ENCODE measurements at places on chromosomes 3 and 15. TPM values are rescaled to one million over a fixed set of nuclear protein-coding genes. Genes with fewer than 3 reads are reported as not detected.

GRCh38 chr15:42608752-42609488 lies 33.5 kb downstream of the STARD9 start:
- DNase-seq: no peak

DNA sequence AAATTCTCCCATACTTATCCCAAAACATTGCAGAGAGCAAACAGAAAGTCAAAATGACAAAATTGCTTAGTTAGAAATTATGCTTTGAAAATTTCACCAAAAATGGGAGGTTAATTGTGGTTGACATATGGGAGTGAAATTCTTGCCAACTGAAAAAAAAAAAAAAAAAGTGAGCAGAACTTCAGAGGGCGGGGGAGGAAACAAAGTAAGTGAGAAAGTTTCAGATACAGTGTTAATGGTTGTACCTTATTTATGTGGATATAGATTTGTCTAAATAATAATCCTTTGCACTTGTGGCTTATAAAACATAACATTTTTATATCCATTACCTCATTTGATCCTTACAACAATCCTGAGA lies 91.5 kb upstream of the RAP2B start:
- no peak for DNase-seq

DNA sequence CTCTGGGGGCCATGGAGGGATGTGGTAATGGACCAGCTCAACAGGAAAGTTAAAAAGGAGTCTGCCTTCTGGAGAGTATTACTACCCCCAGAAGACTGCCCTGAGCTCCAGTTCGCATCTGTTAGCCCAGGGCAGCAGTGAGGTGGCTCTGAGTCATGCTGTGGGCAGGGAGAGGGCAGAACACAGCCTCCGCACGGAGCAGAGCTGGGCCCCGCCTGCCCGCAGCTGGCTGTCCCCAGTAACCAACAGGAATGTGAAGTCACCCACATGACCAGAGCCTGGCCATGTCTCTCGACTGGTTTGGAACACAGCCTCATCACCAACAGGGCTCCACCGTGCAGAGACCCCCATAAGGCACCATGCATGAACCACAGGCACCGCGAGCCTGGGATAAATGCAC lies 62.1 kb downstream of the CYFIP1 start:
- DNase-seq: no peak

- no peak for DNase-seq
These were observed 96.0 kb downstream of the LRRK1 start for GRCh38 chr15:101014921-101015841.

DNA sequence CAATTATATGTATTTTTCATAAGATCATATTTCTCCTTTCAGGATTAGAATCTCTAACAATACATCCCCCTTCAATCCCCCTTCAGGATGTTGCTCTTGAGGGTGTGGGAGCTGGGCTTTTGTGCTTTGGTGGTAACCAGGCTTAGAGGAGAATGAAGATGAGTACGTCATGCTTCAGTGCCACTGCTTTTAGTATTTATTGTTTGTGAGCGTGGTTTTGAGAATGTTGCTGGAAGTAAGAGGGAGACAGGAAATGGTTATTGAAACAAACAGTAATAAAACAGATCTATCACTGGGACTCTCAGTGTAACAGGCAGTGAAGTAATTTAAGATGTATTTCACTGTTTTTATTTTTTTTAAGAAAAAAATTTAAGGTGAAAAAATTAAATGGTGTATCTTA lies 35.3 kb downstream of the GBE1 start:
- no peak for DNase-seq

DNA sequence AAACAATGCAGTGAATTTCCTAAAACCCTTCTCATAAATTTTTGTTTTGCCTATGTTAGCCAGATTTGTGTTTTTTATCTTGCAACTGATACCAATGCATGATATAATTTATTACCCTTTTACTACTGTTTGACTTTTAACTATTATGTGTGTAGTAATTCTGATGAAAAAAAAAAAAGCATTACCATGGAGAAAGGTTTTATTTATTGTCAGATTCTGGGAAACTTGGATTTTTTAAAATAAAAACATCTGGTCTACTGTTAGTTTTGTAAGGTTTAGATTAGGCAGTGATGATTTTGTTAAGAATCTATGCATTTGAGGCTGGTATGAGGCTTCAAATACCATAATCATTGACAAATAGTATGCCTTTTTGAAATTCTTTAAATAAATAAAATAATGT lies 470.4 kb upstream of the ROBO1 start:
- DNase-seq: no peak

- DNase-seq: no peak
These were observed 18.4 kb downstream of the GOLGB1 start for GRCh38 chr3:121730940-121731687.

DNA sequence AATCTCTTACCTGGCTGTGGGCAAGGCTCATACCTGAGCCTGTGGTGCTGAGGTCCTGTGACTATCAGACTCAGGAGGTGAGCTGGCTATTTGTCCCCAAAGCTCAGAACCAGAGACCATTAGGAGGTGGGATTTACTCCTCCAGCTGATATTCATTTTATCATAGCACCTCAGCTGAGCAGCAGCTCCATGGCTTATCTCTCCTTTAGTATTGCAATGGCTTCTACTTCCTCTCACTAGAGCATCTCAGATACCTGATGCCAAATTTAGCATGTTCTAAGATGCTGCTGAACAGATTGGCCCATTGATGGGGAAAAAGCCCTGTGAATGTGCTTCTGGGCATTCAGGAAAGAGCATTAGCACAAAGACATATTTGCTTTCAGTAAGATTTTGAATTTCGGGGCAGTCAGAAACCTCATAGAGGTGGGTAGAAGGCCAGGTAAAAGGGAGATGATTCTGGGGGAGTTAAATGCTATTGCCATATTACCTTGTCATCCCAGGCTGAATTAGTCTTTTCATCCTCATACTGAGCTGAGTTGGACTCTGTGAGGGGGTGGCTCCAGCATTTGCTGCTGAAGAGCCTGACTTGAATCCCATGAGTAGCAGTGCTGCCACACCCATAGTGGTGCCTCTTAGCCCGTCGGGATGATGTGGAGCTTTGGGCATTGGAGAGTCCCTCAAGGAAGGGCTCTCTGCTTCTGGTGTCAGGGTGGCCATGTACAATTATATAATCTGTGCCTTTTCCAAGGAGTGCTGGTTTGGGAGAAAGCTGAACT lies 2.4 kb downstream of the BSN start:
- no peak for DNase-seq

DNA sequence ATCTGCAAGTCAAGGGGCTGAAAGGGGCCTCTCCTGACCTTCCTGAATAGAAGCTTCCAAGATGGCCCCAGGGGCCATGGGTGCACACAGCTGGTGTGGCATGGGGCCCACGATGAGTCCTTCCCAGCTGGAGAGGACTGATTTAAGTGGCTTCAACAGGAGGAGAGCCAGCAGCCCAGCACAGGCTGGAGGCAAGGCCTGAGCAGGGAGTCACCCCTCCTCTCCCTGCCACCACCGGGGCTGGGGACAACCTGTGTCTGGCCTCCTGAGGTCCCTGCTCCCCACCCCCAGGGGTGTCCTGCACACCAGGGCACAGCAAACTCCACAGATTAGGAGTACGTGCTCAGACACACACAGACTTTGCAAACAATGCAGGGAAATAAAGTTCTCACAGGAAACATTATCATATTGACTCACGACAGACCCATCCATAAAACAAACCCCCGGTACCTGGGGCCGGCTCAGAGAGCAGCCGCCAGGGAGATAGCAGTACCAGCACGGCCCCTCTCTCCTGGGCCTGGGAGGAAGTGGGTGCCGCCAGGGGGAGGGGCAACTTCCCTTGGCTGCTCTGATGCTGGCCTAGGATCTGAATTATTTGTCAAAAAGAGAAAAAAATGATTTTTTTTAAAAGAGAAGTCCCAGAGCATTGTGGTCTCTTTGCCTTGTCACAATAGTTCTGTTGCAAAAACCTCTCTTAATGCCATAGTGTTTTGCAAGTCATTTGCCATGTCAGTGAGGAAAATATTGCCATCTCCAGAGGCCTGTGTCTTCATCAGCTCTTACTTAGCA lies 21.9 kb upstream of the TSEN2 start:
- no peak for DNase-seq

DNA sequence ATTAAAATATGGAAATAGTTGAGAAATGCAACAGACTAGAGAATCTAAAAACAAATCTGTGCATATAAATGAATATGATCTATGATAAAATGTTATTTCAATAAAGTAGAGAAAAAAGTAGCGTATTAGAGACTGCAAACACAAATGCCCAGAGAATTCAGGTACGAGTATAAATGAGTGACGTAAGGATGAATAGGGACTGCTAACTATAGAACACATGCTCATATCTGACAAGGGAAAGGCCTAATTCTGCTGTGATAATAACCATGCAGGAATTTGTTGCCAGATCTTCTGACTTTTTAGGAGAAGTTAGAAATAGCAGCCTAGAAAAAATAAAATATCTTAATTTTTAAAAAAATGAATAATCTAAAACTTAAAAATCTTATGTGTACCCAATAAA lies 73.1 kb downstream of the ESYT3 start:
- no peak for DNase-seq

DNA sequence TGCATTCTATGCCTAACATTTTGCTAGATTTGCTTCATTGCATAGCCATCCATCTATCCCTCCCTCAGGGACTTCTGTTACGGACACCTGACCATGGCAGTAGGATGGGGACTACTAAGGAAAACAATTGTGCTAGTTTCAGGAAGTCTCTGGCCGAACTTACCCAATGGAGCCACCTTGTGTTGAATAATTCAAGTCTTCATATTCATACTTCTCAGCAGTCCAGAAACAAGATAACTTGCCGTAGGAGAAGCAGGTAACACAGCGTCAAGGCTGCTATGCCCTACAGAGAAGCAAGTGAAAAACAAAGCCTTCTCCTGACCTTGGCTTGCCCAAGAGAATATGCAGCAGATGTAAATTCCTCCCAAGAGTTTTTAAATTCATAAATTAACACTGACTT lies 685.3 kb downstream of the GRM7 start:
- no peak for DNase-seq

The ECE2 gene
- not detected for total RNA-seq

The DAZL gene
- total RNA-seq: not detected

The ZNF502 gene
- total RNA-seq: 6.5 TPM

The ASB14 gene
- total RNA-seq: not detected

The FILIP1L gene
- total RNA-seq: 106 TPM

The EAF2 gene
- 2.4 TPM for total RNA-seq

The RLBP1 gene
- total RNA-seq: not detected
